ENCODE measurements at places on chromosomes 11 and 22.
A peak's percentile ranks its signal among the peaks of the same experiment; 100 is the strongest.

GRCh38 chr22:49866646-49867045 is 13.0 kb downstream of the ZBED4 start:
- DNase-seq, result no peak

- no peak for DNase-seq
Measured at GRCh38 chr11:32204751-32205150, 113.9 kb downstream of the RCN1 start.

DNA sequence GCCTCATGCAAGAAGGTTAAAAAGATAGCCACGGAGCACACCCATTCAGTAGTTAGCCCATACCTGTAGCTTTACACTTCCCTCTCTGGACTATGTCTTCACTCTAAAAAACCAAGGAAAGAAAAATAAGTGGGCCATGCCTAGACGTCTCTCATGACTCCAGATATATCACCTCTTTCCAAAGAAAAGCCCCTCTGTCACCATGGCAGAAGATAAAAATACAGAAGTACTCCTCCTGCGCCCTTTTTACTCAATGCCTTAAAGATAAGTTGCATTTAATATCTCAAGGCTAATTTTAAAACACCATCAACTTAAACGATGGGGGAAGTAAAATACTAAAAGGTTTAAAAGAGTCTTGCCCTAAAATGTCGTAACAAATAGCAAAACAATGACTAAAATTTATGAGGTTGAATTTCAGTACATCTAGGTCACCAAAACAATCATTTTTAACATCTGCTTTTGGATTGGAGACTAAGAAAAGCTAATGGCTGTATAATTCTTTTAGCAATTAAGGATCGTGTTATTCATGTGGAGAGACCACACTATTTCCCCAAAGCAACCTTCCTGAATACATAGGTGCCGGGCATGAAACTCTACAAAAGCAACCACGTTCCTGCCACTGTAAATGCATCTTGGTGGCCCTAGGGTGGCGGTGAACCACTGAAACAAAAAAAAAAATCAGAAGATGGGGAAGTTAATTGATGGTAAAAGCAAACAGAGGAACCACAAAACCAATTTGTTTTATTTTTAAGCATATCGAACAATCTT is 46.0 kb downstream of the CELF1 start:
- DNase-seq, result peak; percentile 36

DNA sequence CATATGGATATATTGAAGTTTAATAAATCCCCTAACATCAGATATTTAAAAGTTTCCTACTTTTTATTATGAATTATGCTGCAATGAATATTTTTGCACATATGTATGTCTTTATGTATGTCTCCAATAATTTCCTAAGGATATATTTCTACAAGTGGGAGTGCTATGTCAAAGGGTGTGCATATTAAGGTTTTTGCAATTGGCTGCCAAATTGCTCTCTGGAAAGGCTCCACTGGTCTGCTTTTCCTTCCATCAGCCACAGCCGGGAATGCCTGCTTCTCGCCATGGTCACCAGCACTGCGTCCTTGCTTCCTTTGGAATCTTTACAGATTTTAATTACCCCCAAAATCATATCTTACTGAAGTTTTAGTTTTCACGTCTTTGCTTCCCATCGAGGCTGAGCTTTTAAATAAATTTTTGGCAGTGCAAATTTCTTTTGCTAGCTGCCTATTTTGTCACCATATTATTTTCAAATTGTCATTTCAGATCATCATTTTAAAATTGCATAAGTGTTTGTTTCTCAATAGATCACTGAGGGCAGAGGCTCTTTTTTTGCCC is 221.7 kb downstream of the SNX19 start:
- no peak for DNase-seq

GRCh38 chr22:23779083-23779482 is 6.4 kb downstream of the MMP11 start:
- no peak for DNase-seq

DNA sequence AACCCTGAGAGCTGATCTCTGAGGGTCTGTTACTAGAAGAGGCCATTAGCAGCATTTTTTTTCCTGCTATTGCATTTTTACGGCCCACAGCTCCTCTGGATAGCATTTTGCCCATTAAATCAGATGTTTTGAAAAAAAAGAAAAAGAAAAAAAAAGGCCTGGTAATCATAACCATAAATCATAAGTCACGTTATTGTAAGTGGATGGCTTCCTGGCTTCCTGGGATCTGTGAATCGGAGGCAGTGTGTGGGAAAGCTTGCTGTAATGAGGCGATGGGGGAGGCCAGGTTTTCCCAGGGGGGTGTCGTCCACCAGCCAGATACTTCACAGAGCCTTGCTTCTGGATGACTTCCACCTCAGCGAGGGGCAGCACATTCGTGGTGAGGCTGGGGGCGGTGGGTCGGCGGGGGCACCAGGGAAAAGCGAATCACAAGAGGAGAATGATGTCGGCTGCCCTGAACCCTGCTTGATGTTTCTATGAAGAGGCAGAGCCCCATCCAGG is 106.5 kb upstream of the SYT13 start:
- DNase-seq, result no peak

- no peak for DNase-seq
Measured at GRCh38 chr11:71442123-71442522, 6.1 kb downstream of the DHCR7 start.

GRCh38 chr11:111978028-111978771 is 41.1 kb downstream of the DIXDC1 start:
- peak; percentile 92 for DNase-seq

- no peak for DNase-seq
Measured at GRCh38 chr11:11409224-11409623, 56.2 kb upstream of the CSNK2A3 start.

DNA sequence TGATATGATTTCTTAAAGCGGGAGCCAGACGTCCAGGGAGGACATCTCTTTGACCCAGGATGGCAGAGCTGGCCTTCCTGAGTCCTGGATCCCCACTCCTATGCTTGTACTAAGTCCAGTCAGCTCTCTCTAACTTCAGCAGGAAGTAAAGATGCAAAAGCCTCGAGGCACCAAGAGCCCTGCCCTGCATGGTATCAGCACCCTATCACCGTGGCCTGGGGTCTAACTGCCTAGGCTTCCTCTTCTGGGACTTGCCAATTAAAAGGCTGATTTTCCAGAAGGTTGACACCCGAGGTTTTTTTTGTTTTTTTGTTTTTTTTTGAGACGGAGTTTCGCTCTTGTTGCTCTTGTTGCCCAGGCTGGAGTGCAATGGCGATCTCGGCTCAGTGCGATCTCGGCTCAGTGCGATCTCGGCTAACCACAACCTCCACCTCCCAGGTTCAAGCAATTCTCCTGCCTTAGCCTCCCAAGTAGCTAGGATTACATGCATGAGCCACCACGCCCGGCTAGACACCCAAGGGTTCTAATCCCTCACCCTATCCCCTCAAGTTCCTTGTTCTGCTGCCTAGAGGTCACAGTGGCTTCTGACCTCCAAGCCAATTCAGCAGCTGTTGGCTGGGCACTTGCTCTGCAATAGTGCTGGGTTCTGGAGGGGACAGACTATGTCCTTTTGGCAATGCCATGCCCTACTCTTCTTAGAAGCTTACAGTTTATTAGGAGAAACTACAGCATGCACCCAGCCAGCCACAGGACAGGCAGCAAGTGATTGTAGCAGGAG is 50.6 kb upstream of the FTH1 start:
- no peak for DNase-seq

GRCh38 chr11:46273511-46274205 is 3.8 kb upstream of the CREB3L1 start:
- DNase-seq, result peak; percentile 23

GRCh38 chr11:111349191-111349695 is 29.8 kb downstream of the POU2AF1 start:
- DNase-seq, result no peak

- DNase-seq, result no peak
Measured at GRCh38 chr11:85755285-85755684, 55.7 kb downstream of the SYTL2 start.

DNA sequence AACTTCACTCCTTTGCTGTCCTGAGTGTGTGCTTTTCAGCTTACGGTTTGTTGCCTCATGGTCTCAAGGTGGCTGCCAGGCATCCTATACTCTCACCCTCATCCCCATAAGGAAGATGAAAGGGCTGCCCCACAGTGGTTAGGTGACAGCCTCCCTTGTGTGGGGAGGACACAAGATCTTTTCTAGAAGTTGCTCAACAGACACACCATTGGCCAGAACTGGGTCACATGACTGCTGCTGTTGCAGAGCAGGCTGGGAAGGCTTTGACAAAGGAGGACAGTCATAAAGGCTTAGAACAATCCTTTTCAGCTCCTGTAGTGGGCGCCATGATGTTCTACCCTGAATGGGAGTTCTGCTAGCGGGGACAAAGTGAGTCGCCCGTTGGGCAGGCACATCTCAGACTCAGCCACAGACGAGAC is 69.7 kb upstream of the RASD2 start:
- no peak for DNase-seq

DNA sequence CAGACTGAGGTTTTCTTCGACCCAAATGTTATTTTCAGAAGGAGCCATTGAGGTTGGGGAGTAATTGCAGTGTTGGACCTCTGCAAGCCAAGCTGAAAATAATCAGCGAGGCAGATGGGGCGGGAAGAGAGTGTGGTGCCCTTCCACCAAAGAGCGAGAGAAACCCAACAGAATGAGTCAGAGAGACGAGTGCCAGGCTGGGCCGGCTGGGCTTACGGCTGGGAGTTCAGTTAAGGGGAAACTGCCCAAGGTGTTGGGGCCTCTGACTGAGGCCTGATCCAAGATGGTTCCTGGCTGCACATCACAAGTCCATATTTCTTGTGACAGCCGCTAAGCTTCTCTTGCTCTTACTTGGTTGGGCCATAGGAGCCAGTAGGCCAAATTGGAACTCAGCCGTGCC is 30.4 kb upstream of the CREB3L1 start:
- peak; percentile 57 for DNase-seq

DNA sequence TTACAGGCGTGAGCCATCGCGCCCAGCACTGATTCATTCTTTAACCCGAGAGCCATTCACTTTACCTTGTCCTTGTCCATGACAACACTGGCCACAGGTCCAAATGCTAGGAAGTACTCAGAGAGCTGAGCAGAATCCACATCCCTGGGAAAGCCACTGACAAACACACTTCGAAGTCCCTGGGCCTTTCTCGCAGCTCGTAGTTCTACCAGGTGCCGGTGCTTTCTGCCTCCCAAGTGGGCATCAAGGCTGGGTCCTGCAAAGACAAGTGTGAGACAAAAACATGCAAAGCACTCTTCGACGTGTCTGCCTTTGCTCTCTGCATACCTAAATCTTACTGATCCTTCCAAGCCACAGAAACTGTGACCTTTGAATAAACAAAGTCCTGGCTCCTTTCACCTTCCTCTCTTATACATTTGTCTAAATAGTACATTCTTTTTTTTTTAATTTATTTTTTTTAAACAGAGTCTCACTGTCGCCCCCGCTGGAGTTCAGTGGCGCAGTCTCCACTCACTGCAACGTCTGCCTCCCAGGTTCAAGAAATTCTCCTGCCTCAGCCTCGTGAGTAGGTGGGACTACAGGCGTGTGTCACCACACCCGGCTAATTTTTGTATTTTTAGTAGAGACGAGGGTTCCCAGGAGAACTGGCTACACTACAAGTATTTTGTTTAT is 2.2 kb downstream of the TUT1 start:
- no peak for DNase-seq

GRCh38 chr11:127117231-127117739 is 116.7 kb upstream of the KIRREL3 start:
- DNase-seq, result no peak

- DNase-seq, result no peak
Measured at GRCh38 chr22:30254314-30254713, 7.8 kb upstream of the LIF start.

DNA sequence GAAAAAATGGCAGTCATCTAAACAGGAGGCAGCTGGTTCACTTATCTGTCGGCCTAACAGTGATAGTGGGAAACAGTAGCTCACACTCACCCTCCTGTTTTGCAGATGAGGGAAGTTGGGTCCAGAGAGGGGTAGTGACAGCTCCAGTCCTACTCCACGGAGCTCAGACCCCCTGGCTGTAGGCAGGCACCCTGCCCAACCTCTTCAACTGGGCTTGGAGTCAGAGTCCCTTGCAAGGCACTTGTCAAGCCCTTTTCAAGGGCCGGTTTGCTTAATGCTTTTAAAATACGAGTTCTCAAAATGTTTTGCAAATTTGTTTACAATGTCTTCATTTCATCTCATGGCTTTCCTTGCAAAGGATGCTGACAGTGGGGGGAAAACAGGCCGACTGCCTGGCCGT is 75.1 kb downstream of the BMAL1 start:
- no peak for DNase-seq

Data from GM03348 (cell line).